ENCODE measurements at places on chromosomes 11 and 22.

- DNase-seq: no peak
These were observed 9.6 kb downstream of the ADM start for GRCh38 chr11:10314199-10315072.

GRCh38 chr11:109349276-109350080 lies 72.5 kb upstream of the C11orf87 start:
- no peak for DNase-seq

GRCh38 chr11:109828387-109828786 lies 264.8 kb upstream of the ZC3H12C start:
- DNase-seq: no peak

GRCh38 chr11:12239396-12239795 lies 129.0 kb downstream of the MICAL2 start:
- DNase-seq: no peak

DNA sequence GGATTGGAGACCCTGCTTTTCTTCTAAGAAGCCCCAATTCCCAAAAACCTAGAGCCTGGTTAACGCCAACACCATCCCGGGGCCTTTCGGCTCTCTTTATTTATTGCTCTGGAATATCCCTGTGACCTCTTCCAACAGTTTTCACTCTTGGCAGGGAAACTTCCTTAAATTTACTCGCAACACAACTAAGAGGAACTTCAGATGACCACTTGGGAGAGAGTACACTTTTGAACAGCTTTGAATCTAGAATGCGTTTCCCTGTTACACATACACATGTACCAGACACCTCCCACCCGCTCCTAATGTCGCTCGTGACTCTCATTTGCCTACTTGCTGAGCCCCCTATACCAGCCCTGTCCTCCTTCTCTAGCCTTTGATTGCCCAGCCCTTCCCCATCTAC lies 19.4 kb downstream of the TUBA8 start:
- no peak for DNase-seq

DNA sequence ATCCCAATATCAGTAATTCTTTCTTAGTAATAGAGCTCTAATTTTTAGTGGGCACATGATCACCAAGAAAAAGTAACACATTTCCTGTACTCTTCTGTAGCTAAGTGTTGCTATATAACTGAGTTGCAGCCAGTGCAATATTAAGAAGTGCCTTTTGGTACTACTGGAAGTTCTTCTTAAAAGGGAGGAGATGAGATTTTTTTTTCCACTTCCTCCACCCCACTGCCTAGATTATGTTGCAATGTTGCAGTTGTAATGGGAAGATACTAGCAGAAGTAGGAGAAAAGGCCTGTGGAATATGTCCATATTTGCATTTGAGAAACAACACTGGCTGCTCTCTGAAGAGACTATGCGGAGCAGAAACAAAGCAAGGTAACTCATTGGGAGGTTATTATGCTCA lies 280.6 kb upstream of the ANO5 start:
- no peak for DNase-seq

GRCh38 chr22:36911887-36912661 lies 1.4 kb upstream of the CSF2RB start:
- DNase-seq: no peak

- no peak for DNase-seq
These were observed 3.7 kb upstream of the DPF2 start for GRCh38 chr11:65329944-65330403.

- DNase-seq: no peak
These were observed 3.8 kb downstream of the PRG3 start for GRCh38 chr11:57377107-57377506.

DNA sequence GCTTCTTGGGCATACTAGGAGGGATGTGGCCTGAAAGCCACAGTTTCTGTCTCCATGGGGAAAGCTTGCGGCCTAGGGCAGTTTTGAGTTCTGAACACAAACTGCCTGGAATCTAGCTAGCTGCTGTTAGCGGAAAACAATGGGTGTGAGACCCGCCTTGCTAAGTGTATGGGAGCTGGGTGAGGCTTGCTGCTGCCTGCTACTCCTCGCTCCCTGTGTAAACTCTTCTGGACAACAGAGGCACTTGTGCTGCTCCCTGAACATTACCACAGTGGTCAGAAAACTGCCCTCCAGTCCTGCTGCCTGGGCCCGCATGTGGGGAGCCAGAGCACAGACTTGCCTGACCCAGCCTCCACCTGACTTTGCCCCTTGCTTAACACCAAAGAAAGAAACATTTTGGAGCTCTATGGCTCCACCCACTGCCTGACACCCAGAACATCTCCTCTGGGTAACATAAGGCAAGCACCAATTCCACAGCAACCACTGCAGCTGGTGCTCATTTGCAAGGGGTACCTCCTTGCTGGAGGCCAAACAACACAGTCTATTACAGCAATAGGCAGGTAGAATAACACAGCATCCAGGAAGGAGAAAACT lies 766.3 kb upstream of the RAG2 start:
- DNase-seq: no peak

- DNase-seq: no peak
These were observed 712.4 kb downstream of the TBC1D22A start for GRCh38 chr22:47474895-47475294.

DNA sequence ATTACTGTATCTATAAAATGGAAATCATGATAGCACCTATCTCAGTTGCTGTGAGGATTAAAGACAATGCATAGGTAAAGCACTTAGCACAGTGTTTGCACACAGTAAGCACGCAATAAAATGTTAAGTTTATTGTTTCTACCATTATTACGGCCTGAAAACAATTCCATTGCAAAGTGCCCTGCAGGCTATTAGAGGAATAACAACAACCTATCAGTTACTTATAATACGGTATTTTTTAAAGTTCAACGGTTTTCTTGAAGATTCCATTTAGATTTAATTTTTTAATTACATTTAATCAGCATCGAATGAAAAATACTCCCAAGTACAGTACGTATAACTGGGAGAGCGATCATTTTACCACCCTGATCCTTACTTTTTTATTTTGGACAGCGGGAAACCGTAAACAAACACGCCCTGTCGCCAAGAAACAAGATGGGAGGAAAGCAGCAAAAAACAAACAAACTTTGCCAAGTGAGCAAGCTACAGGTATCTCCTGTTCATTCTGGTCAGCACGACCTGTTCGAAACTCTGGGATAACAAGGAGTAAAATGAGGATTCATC lies 893 bp downstream of the SLC36A4 start:
- DNase-seq: no peak

DNA sequence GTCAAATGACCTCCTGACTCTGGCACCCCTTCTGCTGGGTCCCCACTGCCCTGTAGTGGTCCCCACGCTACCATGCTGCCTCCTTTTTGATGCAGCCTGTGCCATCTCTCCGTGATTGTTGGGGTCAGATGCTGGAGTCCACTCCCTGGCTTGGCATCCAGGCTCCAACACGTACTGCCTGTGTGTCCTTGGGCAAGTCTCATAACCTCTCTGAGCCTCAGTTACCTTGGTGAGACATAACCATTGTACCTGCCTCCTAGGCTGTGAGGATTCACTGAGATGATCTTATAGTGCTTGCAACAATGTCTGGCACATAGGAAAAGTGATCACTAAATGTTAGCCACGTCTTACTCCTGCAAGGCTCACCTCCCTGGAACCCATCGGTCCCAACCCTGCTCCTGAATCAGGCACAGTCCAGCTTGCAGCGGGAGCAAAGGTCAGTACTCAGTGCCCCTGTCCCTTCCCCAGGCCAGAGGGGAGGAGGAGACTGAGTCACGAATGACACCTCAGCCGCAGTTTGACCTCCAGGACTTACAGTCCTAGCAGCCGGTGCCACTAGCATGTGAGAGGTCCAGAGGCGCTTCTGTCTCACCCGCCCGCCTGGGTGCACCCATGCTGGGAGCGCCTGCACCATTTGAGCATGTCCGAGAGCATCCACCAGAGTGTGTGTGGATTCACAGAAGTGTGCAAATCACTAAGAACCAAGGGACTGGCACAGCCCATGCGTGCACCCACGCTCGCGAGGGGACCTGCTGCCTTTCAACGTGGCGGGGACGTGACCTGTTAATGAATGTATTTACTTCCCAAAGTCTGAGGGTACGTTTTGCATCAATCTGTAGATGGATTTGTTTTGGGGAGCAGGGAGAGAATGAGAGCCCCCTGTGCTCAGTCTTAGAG lies 3.0 kb upstream of the APOA4 start:
- no peak for DNase-seq

GRCh38 chr11:60195923-60196368 lies 13.1 kb upstream of the MS4A6A start:
- DNase-seq: no peak

- no peak for DNase-seq
These were observed 23.5 kb downstream of the DRICH1 start for GRCh38 chr22:23608583-23608982.

DNA sequence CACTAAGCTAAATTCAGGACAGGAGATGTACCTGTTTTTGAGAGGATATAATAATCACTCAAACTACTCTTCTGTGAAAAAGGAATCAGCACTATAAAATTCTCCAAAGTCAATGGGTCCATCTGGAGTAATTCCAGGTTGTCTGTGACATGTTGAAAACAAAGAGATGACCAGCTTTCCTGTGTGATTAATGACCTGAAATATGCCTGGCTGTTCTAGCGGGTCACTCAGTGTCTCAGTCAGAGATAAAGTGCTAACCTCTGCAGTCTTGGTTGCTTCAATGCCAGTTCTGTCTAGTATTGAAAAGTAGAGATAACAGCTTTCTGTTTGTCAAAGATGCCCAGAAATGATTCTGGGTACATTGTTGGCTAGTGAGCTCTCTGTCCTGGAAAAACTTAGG lies 722.6 kb upstream of the TENM4 start:
- DNase-seq: no peak

- DNase-seq: no peak
These were observed 2.3 kb downstream of the ACY3 start for GRCh38 chr11:67648140-67648795.

GRCh38 chr11:10730151-10730550 lies 20.9 kb upstream of the CTR9 start:
- no peak for DNase-seq

DNA sequence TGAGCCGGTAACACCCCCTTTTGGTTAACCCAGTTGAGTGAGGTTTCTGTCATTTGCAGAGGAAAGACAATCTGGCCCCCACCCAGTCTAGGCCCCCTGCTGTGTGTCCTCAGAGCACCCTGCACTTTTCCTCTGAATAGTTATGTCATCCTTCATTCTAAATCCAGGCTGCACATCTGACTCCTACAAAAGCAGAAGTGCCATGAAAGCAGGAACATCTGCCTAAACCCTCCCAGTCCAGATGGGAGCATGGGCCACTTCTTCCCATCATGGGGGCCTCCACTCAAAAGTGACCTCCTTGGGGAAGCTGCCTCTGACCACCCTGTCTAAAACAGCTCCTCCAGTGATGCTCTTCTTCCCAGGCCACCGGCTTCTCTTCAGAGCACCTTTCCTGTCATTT lies 53.7 kb upstream of the HMGXB4 start:
- no peak for DNase-seq

GRCh38 chr11:22657101-22657694 lies 9.2 kb upstream of the GAS2 start:
- DNase-seq: no peak

DNA sequence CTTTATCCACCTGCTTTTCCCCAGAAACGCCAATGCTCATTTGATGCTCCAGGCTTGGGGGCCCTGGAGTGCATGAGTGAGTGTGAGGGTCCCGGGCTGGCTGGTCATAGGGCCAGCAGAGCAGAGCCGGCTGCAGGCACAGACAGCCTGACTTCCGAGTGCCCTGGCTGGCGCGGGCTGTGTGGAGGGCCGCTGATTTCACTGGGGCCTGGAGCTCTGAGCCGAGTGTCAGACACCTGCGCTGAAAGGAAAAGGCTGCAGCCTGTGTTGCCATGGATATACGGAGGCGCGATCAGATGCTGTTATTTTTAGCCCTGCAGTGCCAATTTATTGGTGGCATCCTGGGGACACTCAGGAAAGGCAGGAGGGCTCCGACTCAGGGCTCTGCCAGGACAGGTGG lies 87.6 kb downstream of the ST3GAL4 start:
- DNase-seq: no peak

GRCh38 chr11:110710628-110711381 lies 1.4 kb downstream of the ARHGAP20 start:
- DNase-seq: no peak

- DNase-seq: no peak
These were observed 471.2 kb upstream of the CNTN5 start for GRCh38 chr11:98549571-98549970.

DNA sequence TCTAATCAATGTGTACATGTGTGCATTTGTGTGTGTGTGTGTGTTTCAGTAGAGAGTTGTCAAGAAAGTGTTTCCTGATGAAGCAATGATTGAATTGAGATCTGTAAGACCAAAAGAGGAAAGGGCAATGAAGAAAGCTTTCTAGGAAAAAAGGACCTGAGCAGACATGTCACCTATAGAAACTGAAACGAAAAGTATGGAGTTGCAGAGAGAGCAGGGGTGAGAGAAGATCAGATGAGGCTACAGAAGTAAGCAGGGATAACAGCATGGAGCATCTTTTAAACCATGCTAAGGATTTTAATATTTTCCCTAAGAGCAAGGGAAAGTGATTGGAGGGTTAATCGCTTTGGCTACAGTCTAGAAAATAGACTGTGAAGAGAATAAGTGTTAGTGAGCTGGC lies 1459.4 kb upstream of the TENM4 start:
- DNase-seq: no peak

- DNase-seq: no peak
These were observed 3.4 kb upstream of the OR4C6 start for GRCh38 chr11:55658608-55659007.

DNA sequence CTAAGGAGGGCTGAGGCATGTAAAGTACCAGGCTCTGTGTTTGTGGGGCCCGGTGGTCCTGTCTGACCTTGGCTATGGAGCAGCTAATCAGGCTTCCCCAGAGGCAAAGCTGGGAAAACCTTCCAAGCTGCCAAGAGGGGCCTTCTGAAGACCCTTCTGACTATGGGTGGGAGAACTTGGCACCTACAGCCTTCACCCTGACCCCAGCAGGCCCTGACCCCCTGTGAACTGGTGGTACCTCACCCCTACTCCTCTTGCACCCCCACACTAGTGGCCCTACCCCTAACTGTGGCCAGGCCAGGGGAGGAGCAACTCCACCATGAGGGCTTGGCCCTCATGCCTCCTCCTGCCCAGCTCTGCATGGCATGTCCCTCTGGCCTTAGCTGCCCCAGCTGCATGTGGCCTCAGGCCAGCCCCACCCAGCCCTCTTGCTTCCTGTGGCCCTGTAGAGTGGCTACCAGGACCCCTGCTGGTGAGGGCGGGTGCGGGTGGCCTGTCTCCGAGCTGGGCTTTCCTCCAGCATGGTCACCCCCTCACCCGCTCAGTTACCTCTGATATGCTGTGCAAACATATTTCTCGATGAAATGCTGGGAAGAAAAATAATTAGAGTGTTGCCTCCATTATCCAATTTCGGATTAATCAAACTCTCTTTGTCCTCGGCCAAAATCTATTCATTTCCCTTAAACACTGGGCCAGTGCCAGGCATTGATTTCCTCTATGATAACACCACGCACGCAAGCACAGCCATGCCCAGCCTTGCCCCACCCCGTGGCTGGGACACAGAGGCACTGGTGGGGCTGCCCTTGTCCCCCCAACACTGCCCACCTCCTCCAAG lies 7.5 kb downstream of the GNAZ start:
- DNase-seq: no peak

Data from cortex of kidney (tissue), 1 donor.